ENCODE measurements at places on chromosomes 2 and 18.
A peak's percentile ranks its signal among the peaks of the same experiment; 100 is the strongest.

DNA sequence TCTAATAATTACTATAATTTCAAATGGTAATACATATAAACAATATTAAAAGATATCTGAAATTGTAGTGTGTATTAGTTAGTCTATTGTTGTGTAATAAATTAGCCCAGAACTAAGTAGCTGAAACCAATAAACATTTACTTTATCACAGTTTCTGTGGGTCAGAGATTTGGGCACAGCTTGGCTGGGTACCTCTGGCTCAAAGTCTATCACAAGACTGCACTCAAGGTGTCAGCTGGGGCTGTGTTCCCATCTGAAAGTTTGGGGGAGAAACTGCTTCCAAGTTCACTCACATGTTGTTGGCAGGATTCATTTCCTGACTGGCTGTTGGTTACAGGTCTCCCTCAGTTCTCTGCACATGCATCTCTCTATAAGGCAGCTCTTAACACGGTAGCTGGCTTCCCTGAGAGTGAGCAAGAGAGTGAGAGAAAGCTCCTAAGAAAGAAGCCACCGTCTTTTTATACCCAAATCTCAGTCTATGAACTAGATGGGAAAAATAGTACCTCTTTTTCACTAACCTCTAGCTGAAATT lies 25.6 kb upstream of the WIPF1 start:
- ATAC-seq: no peak

DNA sequence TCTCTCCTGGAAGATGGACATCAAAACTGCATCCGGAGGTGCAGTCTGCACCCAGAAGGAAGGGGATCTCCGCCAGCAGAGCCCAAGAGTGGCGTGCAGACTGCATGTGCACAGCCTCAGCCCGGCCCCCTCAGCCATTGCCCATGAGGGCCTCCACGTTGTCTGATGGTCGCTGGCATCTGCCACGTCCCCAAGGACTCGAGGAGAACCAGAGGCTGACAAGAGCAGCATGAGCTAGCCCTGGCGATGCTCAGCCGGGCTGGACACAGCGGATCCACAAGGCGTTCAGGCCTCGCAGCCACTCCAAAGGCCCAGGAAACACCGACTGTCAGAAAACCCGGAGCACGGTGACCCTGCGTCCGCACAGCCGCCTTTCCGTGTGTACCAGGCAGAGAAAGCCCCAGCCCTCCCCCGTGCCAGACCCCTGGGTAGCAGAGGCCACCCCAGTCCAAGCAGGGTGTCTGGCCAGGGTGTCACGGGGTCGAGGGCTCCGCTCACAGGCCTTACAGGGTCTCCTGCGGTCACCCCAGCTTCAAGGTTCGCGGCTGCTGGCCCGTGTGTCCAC lies 48.3 kb downstream of the SLC66A2 start:
- ATAC-seq: no peak

DNA sequence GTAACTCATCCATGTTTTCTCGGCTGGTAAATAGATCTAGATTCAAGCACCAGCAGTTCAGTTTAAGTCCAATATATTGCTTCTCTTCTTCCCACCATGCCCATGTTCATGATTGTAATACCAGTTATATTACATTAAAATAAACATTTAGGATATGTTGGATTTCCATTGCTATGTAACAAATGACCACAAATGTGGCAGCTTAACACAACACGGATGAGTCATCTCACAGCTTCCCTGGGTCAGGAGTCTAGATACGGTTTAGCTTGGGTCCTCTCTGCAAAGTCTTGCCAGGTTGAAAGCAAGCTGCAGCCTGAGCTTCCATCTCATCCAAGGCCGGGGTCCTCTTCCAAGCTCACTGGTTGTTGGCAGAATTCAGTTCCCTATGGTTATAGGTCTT lies 39.4 kb upstream of the SMAD2 start:
- ATAC-seq: no peak

GRCh38 chr2:134436706-134437105 lies 182.8 kb downstream of the MGAT5 start:
- no peak for ATAC-seq

GRCh38 chr2:17460371-17461086 lies 57.7 kb downstream of the RAD51AP2 start:
- no peak for ATAC-seq

DNA sequence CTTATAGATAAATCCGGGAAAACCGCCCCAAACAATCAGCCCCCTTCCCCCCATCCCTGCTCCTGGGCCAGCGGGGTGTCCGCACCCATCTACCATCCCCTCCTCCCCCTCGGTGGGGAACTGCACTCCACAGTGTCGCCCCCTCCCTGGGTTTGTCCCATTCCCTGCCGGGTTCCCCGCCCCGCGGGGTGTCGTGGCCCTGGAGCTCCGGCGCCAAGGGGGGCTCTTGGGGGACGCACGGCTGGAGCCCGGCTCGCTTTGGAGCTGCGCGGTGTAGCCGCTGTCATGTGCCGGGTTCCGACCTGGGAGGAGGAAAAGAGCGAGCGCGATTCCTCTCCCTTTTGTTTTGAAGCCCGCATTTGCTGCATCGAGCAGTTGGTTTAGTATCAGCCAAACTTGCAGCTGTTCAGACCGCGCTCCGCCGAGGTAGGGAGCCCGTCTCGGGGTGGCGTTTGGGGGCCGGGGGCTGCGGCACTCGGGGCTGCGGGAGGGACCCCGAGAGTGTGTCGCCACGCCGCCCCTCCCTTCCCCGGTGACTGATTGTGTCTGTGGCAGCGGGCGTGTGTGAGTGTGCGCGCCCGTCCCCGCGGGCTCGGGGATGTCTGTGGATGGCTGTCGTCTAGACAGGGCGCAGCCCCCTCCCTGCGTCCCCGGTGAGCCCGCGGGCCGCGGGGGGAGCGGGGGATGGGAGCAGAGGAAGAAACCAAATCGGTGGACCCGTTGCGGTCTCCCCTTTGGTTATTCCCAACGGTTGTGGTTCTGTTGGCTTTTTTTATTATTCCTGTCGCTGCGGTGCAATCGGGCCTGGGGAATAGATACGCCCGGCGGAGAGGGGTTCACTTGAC lies 797 bp downstream of the CTIF start:
- no peak for ATAC-seq

DNA sequence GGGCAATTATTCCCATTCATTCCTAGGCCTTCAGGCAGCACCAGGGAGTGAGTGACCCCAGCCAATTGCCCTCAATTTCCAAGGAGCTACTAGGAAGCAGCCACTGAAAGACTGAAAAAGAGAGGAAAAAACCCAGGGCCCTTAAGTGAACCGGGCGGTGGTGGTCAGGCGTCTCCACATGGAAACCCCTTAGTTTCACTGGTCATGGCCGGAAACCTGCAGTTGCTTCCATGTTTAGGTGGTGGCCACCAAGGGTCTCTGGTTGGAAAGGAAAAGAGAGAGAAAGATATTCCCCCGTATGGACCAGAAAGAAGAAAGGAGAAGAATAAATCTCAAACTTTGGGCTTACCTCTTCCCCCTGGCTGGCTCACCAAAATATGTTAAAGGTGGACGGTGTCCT lies 64.9 kb downstream of the GALR1 start:
- no peak for ATAC-seq

DNA sequence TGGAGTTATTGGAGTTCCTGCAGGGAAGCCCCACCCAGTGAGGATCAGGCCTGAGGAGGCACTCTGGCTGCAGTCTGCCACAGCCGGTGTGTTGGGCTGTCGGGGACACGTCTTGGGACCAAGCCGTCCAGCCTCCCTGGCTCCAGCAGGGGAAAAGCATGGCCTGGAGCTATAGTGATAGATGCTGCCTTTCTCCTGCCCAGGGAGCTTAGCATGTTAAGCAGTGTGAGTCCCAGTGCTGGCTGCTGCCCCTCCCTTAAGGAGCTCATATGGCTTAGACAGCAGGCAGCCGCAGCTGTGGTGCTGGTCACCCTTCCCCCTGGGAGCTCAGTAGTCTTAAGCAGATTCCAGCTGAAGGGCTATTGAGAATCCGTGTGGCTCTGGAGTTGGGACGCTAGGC lies 78.9 kb downstream of the CERS6 start:
- no peak for ATAC-seq

- no peak for ATAC-seq
Observed at GRCh38 chr18:693466-694187, 18.8 kb downstream of the ENOSF1 start.

GRCh38 chr2:240426845-240427721 lies 8.4 kb upstream of the GPC1 start:
- no peak for ATAC-seq

DNA sequence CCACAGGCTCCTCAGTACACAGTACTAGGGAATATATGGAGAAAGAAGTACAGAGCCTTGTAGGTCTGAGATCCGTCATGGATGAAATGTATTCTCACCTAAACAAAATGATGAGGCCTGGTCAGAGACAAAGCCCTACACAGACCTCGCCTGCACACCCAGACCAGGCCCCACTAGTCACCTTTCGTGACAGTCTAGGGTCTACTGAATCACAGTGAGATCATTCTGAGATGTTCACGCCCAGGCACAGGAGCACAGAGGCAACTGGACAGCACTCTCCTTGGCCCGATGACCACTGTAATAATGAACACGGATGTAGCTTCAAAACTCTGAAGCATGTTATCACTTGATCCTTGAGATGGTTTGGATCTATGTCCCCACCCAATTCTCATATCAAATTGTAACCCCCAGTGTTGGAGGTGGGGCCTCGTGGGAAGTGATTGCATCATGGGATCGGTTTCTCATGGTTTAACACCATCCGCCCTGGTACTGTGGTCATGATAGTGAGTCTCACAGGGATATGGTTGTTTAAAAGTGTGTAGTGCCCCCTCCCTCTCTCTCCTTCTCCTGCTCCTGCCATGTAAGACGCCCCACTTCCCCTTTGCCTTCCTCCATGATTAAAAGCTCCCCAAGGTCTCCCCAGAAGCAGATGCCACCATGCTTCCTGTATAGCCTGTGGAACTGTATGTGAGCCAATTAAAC lies 15.1 kb downstream of the DOCK10 start:
- ATAC-seq: no peak

DNA sequence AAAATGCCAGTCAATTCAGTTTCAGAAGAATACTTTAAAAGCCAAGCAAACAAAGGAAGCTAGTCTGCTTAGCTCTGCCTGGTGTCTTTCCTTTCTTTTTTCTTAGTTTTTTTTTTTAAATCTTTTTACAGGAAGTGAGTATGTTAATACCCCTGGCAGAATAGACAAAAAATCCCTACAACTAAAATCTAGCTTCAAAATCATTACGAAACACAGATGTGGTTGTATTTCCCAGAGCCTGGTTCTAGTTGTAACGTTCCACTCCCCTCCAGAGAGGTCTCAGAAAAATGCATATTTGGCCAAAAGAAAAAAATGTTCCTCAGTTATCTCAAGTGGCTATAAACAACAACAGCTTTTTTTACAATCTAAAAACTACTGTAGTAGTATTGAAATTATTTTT lies 202.1 kb upstream of the RND3 start:
- no peak for ATAC-seq

GRCh38 chr2:225764346-225764745 lies 364.8 kb downstream of the NYAP2 start:
- ATAC-seq: no peak

DNA sequence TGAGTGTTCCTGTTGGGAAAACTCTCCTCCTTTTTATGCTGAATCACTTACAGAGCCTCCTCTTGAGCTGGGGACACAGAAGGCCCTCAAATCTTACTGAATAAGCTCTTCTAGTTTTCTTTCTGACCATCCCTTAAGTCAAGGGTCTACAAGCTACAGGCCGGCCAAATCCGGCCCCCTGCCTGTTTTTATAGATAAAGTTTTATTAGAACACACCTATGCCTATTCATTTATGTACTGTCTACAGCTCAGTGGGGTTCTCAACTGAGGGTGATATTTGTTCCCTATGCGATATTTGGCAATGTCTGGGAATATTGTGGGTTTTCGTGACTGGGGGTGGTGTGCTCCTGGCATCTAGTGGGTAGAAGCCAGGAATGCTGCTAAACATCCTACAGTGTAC lies 14.0 kb downstream of the CDC42EP3 start:
- no peak for ATAC-seq

- no peak for ATAC-seq
Observed at GRCh38 chr2:143125717-143126116, 3.5 kb upstream of the ARHGAP15 start.

GRCh38 chr18:63130176-63130575 lies 189.4 kb downstream of the BCL2 start:
- no peak for ATAC-seq

- ATAC-seq: no peak
Observed at GRCh38 chr2:160820691-160821090, 327.1 kb upstream of the RBMS1 start.

- peak; percentile 56 for ATAC-seq
Observed at GRCh38 chr2:88671786-88672427, 19.6 kb upstream of the RPIA start.

DNA sequence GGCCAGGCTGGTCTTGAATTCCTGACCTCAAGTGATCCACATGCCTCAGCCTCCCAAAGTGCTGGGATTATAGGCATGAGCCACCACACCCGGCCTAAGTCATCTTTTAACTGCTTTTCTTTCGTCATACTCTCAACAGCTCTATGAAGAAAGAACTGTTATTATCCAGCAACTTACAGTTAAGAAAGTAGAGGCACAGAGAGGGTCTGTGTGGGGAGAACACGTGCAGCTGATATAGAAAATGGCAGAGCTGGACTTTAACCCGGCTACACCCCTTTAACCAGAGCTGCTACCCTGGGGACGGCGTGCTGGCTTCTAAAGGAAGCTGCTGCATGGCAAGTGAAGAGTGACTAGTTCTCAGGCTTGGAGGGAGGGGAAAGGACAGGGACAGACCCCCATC lies 25.5 kb downstream of the IGFBP2 start:
- no peak for ATAC-seq

GRCh38 chr2:201983174-201983573 lies 50.5 kb upstream of the FZD7 start:
- no peak for ATAC-seq

DNA sequence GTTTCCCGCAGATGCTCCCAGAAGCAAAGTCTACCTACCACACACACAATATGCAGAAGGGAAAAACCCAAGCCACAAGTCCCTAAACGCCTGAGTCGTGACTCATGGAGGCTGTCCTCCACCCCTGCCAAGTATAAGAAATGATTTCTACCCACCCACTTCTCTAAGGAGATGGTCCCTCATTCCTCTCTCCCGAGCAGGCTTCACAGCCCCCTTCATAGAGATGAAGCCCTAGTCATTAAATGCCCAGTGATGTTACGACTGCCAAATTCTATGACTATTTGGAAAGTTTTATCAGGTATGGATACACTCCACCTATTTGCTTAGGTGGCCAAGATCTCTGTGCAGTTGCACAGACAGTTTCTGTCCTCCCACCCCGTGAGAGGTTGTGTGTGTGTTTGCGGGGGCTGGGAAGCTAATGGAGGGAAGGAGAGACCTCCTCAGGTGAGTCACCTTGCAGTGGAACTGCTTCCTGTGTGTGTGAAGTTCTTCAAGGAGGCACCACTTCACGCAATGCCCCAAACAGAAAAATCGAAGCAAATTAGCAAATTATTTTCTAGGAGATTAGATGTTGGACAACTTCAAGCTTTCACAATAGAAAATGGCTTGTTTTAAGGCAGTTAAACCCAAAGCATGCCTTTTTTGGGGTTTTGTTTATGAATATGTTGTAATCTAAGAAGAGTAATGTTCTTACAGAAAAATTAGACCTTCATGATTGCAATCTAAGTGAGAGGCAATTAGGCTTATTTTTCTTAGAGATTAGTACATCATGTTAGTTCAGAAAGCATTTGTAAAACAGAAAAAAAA lies 175.2 kb downstream of the TGIF1 start:
- peak; percentile 92 for ATAC-seq

Measured in activated CD4-positive, CD25-positive, alpha-beta regulatory T cell treated with anti-CD3 and anti-CD28 coated beads, Interleukin-2, amount 50 U/mL, for 24 hours (primary cell).